Endothelial cell of umbilical vein (primary cell): ENCODE measurements at places on chromosomes 2 and 18. TPM values are rescaled to one million over a fixed set of nuclear protein-coding genes. Genes with fewer than 3 reads are reported as not detected.

DNA sequence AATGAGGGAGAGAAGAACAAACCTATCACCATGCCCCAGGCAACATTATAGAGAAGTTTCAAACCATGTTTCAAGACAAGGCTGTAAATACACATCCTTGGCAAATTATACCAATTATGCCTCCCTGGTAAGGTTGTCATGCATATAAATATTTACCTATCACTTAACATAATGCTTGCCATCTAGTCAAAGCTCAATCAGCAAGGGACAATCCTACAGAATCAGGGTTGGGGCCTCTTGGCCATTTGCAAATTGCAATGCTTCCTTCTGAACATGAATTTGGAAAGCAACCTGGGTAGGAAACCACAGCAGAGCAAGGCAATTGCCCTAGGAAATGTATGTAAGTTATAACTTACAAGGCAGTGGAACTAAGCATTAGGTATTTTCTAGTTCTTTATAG is 907.2 kb upstream of the CDH2 start:
- DNase-seq: no peak

Gene GREB1L
- polyA plus RNA-seq: 0.27 and 0.41 TPM in 2 replicates

Gene POTEJ
- polyA plus RNA-seq: 0.03 TPM in 2 replicates

Gene PRKAG3
- polyA plus RNA-seq: not detected in 2 replicates

Gene CCL20
- polyA plus RNA-seq: 0.16 and 0.32 TPM in 2 replicates

Gene TOGARAM2
- polyA plus RNA-seq: not detected in 2 replicates

- peak; percentile 87 for DNase-seq
These were observed 20.0 kb downstream of the TMEM127 start for GRCh38 chr2:96245609-96246390.

GRCh38 chr18:22026362-22026761 is 143.0 kb upstream of the GATA6 start:
- no peak for DNase-seq

GRCh38 chr2:12737738-12738485 is 21.2 kb downstream of the TRIB2 start:
- peak; percentile 9 for DNase-seq

Gene TEX44
- polyA plus RNA-seq: not detected in 2 replicates

DNA sequence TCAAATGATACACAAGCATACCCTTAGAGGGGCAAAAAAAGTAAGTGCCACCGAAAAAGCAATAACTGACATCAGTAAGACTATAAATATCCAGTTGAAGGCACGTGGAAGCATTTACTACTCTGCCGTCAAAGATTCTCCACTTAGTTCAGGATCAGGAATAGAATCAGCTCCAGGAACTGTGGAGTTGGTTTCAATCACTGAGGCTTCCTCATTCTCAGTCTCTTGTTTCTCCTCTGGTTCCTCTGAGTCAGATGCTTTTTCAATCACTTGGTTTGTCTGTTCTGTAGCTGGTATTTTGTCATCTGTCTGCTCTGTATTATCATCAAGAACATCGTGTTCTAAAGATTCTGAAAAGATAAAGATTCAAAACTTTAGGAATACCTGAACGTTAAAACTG is 72.2 kb downstream of the LNPK start:
- no peak for DNase-seq

Gene NPHP1
- 2.0 and 2.3 TPM in 2 replicates for polyA plus RNA-seq

Gene SRD5A2
- not detected in 2 replicates for polyA plus RNA-seq

DNA sequence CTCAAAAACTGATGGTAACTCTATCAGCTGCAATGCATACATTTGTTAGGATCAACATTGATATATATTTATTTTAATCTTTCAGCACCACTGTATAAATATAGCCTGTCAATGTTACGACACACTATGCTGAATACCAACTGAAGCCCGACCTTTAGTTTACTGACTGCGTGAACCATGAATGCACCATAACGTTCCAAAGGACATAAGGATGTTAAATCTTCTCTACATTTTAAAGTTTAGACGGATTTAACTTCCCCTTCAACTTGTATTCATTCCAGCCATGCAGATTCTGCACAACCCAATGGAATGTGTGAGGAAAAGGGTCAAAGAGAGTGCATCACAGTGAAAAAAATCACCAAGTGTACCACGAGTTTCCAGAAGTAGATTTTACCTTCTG is 489.5 kb downstream of the IRS1 start:
- DNase-seq: no peak

DNA sequence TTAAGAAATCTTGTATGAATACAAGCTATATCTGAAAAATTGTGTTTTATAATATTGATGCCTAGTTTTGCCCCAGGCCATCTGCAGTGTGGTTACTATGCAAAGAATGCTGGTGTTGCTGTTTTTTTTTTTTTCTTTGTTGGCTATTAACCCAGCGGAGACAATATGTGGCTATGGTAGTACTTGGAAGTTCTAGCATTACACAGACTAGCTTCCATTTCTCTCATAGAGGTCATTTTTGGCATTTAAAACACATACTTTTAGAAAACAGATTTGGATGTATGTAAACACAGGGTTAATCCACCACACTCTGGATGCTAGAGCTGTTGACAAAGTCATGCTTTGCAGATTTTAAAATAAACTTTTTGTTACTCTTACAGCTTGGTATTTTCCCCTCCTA is 209.8 kb downstream of the NEDD4L start:
- DNase-seq: no peak

GRCh38 chr2:124001696-124002430 is 23.2 kb upstream of the CNTNAP5 start:
- DNase-seq: no peak

Gene CASP8
- polyA plus RNA-seq: 3.5 and 5.3 TPM in 2 replicates

- DNase-seq: no peak
These were observed 181.3 kb upstream of the NRP2 start for GRCh38 chr2:205500951-205501350.

DNA sequence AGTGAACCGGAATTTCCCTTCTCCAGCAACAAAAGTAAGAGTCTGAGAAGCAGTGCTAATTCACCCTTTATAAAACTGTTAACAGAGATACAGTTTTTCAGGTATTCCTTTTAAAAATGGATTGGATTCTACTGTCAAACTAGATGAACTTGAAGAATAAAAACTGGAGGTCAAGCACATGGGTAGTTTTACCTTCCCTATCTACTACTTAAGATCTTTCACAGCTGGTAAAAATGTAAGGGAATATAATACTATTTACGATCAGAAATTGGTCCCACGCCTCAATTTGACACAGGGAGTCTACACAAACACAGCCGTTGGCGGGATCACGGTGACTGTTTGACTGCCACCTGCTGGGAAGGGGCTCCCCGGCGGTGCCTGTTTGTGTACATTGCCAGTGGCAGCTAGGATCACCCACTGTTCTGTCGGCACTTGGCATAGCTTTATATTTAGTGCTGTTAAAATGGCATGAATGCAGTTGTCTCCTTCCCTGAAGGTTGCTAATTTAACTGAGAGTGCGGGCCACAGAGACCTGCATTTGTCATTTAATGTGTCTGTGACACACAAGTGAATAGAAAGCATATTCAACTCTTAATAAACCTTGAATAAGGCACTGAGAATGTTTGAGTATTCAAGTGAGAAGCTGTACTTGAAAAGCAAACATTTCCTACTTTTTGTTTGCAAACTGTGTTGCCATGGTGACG is 59.5 kb downstream of the ABCG8 start:
- no peak for DNase-seq

DNA sequence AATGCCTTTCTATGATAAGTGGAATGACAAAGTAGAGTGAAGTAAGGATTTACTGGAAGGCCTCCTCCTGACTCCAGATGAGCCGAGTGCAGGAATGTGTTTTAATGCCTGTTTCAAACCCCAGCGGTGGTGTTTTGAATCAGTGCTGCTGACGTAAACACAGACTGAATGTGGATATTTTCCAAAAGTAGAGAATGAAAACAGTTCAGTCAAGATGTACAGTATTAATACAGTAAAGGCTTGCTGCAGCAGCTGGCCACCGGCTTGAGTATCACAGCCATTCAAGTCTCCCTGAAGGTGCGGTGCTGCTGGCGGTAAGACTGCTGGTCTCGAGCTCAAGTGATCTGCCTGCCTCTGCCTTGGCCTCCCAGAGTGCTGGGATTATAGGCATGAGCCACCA is 46.7 kb downstream of the ARHGAP28 start:
- DNase-seq: peak; percentile 36

DNA sequence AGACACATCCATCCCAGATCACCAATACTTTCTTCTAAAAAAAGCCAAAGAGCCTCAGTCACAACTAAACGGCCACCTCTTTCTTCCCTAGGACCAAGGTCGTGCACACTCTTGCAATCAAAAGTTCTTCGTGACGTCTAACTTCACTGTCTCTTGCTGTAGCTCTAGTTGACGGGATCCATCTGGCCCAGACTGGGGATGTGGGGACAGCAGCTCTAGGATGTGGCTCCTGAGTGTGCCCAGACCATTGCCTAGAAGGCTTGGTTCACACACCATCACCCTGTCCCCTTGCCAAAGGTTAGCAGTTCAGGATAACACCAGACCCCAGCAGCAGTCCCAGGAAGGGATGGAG is 98.2 kb downstream of the TNS1 start:
- DNase-seq: no peak
